ENCODE measurements at places on chromosomes 5 and 9.
A peak's percentile ranks its signal among the peaks of the same experiment; 100 is the strongest.

- no peak for DNase-seq
Observed at GRCh38 chr5:138649775-138650174, 74.6 kb upstream of the HSPA9 start.

DNA sequence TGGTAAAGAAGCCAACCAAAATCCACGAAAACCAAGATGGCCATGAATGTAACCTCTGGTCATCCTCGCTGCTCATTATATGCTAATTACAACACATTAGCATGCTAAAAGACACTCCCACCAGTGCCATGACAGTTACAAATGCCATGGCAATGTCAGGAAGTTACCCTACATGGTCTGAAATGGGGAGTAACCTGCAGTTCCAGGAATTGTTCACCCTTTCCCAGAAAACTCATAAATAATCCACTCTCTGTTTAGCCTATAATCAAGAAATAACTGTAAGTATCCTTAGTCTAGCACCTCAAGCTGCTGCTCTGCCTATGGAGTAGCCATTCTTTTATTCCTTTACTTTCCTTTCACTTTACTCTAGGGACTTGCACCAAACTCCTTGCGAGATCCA, 160.6 kb downstream of the EFNA5 start:
- no peak for DNase-seq

DNA sequence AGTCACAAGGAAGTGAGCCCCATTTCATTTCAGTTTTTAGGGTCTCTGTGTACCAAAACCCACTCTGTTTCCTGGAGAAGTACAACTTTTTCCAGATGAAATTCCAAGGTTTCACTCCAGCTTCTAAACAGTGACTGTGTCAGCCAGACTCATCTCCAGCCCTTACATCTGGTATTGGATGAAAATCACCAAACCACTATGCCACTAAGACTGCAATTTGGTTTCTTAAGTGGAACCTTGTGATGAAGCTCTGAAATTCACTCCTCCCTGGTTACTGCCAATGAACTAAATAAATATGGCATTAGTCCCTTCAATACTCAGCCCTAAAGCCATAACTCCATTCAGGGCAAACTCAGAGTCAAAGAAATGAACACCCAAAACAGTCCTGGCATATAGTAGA, 211.2 kb upstream of the DAPK1 start:
- no peak for DNase-seq

GRCh38 chr5:92508271-92508670, 1072.7 kb downstream of the NR2F1-AS1 start:
- DNase-seq: no peak

DNA sequence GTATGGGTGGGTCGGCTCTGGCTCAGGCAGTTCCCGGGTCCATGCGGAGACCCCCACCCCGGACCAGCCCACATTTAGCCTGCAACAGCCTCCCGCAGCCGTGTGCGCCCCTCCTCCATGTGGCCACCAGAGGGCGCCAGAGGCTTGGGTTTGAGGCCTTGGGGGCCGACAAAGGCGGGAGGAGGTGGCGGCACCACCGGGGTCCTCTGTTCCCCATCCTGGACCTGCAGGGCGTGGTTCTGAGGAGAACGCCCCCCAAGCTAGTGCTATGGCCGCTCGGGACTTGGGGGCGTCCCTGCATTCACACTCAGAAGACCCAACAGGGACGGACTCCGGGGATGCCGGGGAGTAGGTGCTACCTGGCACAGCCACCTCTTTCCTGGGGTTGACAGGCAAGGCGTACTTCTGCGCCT, 16.5 kb downstream of the ASS1 start:
- DNase-seq: peak; percentile 53

DNA sequence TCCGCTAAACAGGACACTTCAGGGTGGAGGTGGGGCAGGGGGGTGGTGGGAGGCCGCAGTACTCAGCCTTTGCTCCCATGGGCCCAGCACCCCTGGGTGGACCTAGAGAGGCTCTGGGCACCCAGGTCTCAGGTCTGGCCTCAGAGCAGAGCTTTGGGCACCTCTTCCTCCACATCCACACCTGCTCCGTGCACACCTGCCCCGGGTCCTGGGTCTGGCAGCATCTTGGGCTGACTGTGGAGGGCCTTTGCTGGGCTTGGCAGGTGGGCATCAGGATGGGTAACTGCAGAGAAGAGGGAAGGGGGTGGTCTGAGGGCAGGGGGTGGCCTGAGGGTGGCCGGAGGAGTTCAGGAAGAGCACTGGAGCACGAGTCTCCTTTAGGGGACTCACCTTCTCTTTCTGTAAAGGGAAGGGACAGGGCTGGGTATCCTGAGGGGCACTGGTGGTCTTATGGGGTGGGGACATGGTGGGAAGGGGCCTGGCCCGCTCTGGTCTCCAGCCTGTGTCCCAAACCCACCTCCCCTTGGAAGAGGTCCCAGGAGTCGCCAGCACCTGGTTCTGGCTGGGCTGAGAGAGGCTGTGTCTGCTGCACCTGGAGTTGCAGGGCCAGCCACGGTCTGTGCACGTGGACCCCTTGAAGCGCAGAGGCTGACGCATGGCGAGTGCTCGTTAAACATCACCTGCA, 106.7 kb upstream of the IER5L start:
- no peak for DNase-seq

DNA sequence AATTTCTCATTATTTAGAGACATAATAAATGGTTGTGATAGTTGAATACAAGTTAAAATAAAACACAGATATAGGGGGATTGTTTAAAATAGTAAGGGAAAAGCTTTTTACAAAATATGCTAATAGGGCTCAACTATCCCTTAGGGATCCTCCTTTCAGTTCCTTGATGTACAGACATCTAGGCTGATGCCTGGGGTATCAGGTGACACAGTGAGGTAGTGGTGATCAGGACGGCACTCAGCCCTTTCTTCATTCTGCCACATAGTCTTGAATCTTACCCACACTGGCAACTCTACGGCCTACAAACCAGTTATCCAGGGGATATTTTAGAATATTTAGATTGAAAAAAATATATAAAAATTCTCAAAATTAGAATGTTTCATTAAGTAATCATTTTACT, 12.5 kb upstream of the SLC35D2 start:
- no peak for DNase-seq

DNA sequence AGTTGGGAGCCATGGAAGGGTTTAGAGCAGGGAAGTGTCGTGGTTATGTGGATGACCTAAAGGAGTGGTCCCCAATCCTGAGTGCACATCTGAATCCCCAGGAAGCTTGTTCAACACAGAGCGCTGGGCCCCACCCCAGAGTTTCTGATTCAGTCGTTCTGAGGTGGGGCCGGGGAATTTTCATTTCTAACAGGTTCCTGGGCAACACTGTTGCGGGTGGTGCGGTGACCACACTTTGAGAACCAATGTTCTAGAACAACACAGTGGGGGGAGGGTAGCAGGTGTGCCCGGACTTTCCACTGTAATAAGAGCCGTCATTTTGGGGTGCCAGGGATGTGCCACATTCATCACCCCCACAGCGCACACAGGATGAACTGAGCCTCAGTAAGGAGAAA, 39.3 kb downstream of the DUSP1 start:
- no peak for DNase-seq

DNA sequence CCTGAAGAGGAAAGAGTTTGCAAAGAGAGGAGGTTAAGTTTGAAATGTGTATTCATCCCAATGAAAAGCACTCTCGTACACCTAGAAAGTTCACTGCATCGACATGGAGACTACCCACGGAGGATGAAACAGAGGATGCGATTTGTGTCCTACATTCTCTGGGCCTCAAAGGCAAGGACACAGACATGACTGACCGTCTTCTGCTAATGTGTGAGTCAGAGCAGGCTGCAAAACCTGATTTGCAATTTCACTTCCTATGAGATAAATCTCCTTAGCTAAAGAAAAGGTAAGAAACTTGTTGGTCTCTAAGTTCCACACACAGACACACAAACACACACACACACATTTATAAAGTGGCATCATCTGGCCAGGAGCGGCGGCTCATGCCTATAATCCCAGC, 98.6 kb downstream of the GNAQ start:
- DNase-seq: no peak

DNA sequence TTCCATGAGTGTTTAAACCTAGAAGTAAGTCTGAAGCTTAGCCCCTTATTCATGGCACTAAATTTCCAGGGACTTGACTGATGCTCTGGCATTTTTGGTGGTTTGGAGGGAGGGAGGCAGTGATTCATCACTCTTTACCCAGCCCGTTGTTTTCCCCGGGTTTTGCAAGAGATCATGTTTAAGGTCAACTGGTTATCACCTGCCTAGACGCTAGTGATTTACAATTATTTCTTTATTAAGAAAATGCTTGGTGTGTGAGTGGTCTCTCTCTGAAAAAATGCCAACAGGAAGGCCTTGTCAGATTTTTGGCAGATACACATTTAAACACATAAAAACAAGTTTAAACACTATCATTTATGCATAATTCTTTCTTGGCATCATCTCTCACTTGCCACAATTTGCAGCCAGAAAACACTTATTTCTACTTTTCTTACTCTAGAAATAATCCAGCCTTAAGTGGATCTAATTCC, 737.9 kb upstream of the ZNF608 start:
- peak; percentile 27 for DNase-seq

GRCh38 chr9:27599870-27600238, 26.6 kb upstream of the C9orf72 start:
- DNase-seq: no peak

DNA sequence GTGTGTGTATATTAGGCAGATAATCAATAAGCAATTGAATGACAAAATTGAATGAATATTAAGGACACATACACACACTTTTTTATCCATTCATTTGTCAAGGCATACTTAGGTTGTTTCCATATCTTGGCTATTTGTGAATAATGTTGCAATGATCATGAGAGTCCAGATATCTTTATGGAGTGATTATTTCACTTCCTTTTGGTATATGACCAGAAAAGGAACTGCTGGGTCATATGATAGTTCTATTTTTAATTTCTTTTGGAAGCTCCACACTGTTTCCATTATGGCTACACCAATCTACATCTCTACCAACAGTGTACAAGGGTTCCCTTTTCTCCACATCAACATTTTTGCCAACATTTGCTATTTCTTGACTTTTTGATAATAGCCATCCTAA, 137.7 kb upstream of the PAPPA start:
- DNase-seq: no peak

GRCh38 chr9:93552923-93553322, 23.5 kb upstream of the PHF2 start:
- DNase-seq: no peak

DNA sequence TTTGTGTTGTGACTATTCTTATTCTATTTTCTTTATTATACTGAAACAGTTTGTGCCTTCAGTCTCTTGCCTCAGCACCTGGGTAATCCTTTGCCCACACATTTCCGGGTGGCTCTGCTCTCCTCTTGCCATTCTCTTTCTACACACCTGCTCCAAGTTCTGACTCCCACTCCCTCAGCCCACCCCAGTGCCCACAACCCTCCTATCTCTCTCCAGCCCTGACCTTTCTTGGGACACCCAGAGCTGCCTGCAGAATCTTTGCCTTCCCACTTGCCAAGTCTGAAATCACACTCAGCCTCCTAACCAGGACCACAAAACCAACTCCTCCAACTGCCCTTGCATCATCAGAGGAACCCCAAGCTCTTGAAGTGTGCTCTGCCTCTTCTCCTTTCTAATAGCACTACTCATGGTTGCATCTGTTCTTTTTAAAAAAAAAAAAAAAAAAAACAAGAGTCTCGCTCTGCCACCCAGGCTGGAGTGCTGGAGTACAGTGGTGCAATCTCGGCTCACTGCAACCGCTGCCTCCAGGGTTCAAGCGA, 4.1 kb downstream of the SWI5 start:
- no peak for DNase-seq

All from cerebellar cortex (tissue), 1 donor.